ENCODE measurements at places on chromosomes 5 and 9.

DNA sequence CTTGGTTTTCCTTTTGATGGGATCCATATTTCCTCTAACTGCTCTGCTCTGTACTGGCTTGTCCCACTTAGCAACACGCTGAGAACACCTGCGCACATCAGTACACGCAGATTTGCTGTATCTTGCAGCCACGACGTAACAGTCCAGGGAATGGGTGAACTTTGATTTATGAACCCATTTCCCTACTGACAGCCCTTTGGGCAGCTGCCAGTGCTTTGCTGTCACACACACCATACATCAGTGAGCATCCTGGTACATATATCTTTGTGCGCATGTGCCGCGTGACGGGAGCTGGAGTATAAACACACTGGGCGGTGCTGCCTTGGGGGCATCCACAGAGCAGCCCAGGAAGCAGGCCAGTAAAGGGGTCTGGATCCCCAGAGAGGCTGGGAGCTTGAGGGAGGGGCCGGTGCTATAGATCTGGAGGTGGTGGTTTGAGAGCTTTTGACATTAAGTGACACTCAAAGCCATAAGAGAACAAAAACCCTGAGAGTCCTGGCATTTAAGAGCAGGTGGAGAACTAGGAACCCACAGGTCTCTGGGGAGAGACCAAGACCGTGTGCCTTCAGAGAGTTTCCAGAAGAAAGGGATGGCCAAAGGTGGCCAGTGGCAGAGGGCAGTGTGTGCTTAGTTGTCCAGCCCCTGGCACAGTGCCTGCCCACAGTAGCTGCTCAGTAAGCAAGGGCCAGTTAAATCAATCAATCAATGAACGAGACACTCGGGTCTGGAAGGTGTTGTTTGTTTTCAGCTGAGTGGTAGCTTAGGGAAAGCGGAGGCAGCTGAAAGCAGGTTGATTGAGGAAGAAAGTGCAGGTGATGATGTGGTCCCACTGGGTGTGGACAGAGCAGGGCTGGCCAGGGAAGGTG is 53.7 kb downstream of the LMX1B start:
- no peak for DNase-seq

DNA sequence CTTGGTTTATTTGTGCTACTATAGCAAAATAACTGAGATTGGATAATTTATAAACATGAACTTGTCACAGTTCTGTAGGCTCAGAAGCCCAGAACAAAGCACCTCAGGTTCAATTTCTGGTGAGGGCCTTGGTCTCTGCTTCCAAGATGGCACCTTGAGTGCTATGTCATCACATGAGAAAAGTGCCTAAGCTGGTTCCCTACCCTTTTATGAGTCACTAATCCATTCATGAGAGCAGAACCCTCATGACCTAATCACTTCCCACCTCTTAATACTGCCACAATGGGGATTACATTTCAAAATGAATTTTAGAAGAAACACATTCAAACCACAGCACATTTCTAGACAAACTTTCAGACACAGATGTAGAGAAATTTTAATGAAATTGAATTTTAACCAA is 98.2 kb upstream of the PRSS3 start:
- no peak for DNase-seq

DNA sequence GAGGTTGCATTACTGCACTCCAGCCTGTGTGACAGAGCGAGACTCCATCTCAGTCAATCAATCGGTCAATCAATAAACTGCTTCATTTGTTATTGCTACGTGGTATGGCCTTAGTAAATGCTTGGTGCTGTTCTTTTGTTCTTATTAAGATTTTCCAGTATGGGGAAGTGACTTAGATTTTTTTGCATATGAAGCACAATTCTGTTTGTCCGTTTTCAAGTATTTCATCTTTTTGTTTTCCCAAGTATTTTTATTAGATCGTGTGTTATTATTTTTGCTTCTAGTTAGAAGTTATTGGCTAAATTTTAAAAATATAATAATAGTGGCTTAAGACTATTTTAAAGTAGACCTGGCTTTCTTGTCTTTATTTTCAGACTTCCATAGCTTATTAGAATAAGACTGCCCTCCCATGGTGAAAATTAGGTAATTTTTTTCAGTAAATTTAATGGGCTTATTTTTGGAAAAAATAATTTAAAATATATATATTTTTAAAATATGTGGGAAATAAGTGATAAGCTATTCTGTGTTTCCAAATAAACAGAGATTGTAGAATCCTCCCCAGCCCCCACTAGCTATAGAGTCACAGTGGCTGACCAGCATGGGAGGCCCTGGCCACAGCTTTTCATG is 14.7 kb upstream of the OMD start:
- DNase-seq, result no peak

DNA sequence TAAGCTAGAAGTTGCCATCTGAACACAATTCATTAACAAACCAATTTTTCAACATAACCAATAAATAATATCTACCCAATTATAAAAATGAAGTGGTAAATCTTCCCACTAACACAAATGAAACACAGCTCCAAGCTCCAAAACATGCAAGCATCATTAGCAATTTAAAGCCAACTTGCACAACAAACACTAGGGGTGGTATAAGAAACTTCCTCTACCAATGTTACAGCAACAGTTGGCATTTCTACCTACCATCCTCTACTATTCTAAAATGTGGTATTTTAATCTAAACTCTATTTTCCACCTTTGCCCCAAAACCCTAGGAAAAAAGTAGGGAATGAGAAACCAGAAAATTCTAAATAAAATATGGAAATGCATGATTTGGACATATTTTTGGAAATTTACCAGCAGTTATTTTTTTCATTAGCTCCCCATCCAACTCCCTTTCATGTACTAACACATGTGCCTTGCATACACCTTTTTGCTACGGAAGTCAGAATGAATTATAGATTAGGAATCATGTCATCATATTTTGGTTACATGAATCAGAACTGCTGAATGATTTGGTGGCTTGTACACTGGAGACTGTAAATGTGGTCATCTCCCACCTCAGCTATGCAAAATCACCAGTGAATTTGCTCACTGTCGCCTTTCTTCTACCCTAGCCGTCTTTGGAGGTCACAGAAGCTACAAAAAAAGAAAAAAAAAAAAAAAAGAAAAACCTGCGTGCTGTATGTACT is 4.1 kb downstream of the NR6A1 start:
- no peak for DNase-seq

DNA sequence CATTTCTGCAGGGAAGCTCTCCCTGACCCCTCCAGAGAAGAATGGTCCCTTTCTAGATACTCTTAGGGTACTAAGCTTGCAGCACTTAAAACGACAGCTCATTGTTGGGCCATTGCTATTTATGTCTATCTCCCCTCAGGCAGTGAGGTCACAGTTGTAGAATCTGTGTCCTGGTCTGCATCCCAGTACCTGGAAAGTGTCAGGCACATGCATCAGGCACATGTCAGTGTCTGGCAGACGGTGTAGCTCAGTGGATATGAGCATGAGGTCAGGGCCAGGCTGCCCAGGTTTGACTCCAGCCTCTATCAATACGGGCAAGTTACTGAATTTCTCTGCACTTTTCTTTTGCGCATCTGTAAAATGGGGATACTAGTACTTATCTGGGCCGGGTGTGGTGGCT is 22.2 kb upstream of the EEIG1 start:
- DNase-seq, result no peak

- no peak for DNase-seq
Measured at GRCh38 chr9:35488566-35489312, 1.2 kb upstream of the RUSC2 start.

DNA sequence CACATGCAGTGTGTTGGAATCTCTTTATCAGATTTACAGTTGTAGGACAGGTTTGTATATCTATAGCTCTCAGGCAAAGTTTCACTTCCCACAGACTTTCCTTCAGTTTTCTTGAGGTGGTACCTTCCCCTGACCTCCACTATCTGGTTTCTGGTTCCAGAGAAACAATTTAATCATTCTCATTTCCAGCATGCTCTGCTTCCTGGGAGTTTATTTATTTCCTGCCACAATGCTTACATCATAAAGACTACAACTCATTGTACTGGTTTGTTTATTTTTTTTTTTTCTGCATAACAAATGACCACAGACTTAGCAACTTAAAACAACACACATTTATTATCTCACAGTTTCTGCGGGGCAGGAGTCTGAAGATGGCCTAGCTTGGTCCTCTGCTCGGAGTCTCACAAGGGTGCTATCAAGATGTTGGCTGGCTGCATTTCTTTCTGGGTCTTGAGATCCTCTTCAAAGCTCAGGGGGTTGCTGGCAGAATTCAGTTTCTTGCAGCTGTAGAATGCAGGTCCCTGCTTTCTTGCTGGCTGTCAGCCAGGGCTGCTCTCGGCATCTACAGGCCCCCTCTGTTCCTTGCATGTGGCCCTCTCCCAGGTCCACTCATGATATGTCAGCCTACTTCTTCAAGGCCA is 247.7 kb downstream of the ENC1 start:
- no peak for DNase-seq

- DNase-seq, result no peak
Measured at GRCh38 chr9:98784831-98785806, 11.2 kb downstream of the ANKS6 start.

Measured in activated CD4-positive, alpha-beta T cell treated with anti-CD3 and anti-CD28 coated beads, Interleukin-2, amount 50 U/mL, for 4 hours (primary cell).